Daoy (cell line): ENCODE measurements at places on chromosomes 13 and 19. TPM values are rescaled to one million over a fixed set of nuclear protein-coding genes. Genes with fewer than 3 reads are reported as not detected.
A peak's percentile ranks its signal among the peaks of the same experiment; 100 is the strongest.

DNA sequence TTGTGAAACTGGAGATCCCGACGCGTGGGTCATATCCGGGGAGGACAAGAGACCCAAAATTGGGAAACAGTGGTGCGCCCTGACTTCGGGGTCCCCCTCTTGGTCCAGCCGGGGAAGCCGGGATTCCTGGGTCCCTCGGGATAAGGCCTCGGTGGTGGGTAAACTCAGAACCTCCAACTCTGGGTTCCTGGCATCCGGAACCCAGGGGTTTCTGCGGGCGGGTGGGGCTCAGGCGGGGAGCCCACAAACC, 688 bp downstream of the ZFP36 start:
- no peak for DNase-seq

DNA sequence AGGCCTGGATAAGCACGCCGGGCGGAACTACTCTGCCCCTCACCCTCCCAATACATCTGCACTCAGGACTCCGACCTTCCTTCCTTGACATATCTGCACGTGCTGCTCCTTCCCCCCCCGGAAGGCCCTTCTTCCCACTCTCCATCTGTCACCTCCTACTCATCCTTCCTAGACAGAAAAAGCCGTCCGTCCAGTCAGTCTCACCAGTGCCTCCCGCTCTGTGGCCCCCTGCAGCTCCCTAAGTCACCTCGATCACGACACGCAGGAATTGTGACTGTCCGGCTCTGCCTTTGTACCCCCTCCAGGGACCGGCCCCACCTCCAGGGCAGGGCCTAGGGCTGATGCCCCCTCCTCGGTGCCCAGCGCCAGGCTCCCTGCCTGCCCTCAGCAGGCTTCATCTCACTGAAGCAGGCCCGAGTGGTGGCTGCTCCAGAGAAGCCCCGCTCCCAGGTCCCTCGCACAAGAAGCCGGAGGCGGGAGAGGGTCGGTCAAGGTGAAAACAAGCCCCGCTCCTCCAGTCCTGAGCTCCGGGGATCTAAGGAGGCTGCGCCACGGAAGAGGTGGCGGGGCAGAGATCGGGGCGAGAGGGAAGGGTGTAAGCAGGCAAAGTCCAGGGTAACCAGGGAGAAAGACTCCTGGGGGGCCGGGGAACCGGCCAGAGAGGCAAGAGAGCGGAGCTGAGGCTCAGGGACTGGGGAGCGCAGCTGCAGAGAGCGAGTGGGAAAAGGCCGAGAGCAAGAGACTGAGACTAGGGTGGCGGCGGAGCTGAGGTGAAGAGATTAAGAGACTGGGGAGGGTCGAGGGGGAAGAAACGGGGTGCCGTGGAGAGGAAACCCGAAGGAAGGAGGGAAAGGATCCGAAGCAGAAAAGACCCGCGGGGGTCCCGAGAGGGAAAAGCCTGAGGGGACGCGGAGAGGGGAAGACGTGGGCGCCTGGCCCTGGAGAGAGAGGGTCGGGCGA, 1.1 kb downstream of the PPP6R1 start:
- DNase-seq, result peak; percentile 27

DNA sequence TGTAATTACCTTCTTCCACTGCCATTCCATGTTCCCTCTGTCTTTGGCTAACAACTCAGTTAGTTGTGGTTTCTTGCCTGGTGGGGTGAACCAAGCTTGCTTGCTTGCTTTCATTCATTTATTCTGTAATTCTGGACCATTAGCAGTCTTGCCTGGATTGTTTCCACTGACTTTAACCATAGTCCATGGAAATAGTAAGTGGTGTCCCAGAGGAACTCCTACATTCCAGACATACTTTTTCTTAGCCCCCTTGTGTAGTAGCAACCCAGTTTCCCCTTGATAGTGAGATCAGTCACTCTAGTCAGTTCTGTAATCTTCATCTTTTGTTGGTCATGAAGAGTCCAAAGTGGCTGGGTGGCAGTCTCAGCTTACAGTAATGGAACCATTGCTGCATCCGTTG, 23.2 kb downstream of the PDS5B start:
- no peak for DNase-seq

GRCh38 chr19:55857974-55858373, 21.6 kb downstream of the NLRP4 start:
- no peak for DNase-seq

- DNase-seq, result no peak
These were observed 69.1 kb downstream of the URI1 start for GRCh38 chr19:30011051-30011578.

- no peak for DNase-seq
These were observed 21.6 kb downstream of the SERPINE3 start for GRCh38 chr13:51361106-51361505.

DNA sequence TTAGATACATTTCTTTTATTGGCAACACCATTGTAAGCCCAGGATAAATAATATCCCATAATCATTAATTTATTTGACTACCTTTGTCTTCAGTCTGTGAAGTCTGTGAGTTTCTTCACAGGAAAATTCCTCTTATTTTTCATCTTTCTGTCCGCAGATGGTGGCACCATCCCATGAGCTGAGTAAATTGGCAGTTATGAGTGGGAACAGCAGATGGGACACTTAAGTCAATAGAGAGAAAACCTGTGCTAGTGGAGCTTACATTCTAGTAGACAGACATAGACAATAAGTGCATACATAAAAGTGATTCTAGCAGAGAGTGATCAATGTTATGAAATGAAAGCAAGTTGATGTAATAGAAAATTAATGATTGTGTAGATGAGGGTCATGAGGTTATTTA, 638.2 kb upstream of the MIR17HG start:
- no peak for DNase-seq

GRCh38 chr13:63983366-63983765, 2567.7 kb upstream of the PCDH20 start:
- no peak for DNase-seq

DNA sequence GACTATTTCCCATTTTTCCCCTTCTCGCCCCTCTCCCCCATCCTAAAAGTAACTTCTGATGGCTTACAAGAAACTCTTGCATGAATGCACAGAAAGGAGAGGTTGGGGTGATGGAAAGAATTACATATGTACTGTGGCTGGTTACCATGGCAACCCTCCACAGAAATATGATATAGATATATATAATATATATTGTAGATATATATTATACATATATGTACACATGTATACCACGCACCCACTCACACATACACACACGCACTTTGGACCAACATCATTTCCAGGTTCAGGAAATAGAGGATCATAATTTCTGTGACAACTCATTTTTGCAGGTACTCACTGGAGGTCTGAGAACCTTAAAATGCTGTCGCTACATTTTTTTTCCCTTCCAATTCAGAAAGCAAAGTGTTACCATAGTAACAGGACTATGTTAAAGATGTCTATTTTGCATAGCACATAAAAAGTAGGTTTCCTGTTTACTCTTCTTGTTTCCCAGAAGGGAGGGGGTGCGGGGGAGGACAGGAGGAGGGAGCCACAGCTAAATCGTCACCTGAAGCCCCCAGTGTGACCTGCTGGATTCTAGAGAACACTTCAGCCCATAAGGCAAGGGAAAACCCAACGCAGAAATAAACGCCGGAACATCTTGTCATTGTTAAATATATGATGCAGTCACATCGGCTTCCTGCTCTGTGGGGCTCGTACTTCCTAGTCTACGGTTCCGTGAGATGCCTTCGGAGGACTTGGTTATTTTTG, 44.7 kb downstream of the EFNB2 start:
- DNase-seq, result no peak

- DNase-seq, result no peak
These were observed 86.6 kb upstream of the RAP2A start for GRCh38 chr13:97347255-97347932.

GRCh38 chr13:44063881-44064280, 184.2 kb downstream of the LACC1 start:
- DNase-seq, result no peak

DNA sequence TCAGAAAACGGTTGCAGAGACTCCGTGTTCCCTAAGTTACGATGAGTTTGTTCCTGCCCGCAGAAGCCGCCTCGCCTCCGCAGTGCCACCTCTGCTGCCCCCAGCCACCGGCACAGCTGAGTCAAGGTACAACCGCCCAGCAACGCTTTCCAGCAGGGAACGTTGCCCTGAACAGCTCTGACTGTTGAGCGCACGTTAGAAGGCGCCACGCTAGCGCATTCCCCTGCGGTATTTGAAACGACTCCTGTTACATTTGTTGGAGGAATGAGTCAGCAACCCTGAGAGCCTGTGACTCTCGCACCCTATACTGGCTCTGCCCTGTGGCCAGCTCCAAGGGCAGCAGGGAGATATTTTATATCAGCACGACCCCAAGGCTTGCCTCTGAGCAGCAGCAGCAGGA, 302.8 kb downstream of the TEX29 start:
- DNase-seq, result peak; percentile 90

DNA sequence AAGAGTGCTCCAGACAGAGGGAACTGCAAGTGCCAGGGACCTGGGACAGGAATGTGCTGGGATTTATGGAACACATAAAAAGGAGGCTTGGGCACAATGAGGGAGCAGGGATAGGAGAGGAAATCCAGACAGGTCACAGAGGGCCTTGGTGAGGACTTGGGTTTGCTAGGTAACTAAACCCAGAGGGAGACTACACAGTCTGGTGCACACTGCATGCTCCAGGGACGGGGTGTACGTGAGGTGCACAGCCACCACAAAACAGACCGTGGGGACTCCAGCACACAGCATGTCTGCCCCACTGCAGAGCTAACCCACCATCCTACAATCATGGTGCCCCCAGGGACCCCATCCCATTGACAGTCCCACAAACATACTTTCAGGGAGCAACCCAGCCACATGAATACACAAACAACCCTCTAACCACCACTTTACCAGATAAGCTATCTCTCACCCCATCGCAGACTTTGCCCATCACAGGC, 5.5 kb upstream of the ZFP36 start:
- DNase-seq, result no peak

Gene ZNF726
- 8.9 and 13.9 TPM in 2 replicates for total RNA-seq

Gene CEACAM20
- not detected in 2 replicates for total RNA-seq

Gene NBEA
- total RNA-seq, result 1.9 and 2.4 TPM in 2 replicates

Gene VSTM1
- total RNA-seq, result not detected in 2 replicates

Gene PIK3R2
- total RNA-seq, result 6.5 and 14.2 TPM in 2 replicates

Gene TJP3
- 0.03 TPM in 1 of 2 replicates, not detected in the other for total RNA-seq

Gene FFAR2
- total RNA-seq, result not detected in 2 replicates

Gene MAST3
- total RNA-seq, result 1.1 and 1.5 TPM in 2 replicates

Gene ZNF382
- total RNA-seq, result 3.0 and 7.4 TPM in 2 replicates
